Myocyte (in vitro differentiated cells): ENCODE measurements at places on chromosomes 16 and 17. TPM values are rescaled to one million over a fixed set of nuclear protein-coding genes. Genes with fewer than 3 reads are reported as not detected.
A peak's percentile ranks its signal among the peaks of the same experiment; 100 is the strongest.

DNA sequence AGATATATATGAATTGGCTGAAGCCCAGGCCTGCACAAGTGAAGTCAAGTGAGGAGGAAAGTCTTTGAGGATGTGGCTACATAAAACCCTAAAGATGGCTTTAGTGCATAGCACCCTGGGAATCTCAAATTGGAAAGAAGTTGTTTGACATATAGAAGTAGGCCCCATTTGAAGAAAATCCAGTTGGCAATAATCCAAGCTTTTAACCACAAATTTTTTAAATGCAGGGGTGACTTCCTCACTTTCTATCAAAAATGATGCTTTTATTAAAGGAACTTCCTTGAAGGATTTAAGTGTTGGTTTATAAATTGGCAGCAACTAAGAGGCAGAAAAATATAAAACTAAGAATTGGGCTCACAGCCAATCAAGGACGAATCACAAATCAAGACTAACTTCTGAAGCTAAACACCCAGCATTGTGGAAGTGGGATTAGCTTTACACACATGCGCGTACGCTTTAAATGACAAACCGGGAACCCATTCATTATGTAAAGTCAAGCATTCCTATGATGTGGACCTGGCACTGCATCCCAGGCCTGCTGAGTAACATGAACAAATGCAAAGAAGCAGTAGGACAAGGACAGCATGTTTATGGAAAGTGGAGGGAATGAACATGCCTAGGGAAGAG lies 63.3 kb downstream of the NOG start:
- no peak for DNase-seq

DNA sequence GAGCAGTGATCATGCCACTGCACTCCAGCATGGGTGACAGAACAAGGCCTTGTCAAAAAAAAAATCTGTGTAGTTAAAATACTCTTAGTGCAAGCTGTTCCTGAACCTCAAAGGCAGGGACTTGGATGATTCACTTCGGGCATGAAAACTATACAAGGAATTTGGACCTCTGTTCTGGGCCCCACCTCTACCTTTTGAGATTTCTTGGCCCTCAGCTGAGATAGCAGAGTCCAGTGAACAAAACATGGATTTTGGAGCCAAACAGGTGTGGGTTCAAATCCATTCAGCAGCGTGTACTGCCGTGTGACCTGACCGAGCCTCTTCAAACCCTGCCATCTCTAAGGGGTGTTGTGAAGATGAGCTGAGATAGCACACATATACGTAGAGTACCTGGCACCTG lies 6.8 kb downstream of the SLC13A2 start:
- no peak for DNase-seq

DNA sequence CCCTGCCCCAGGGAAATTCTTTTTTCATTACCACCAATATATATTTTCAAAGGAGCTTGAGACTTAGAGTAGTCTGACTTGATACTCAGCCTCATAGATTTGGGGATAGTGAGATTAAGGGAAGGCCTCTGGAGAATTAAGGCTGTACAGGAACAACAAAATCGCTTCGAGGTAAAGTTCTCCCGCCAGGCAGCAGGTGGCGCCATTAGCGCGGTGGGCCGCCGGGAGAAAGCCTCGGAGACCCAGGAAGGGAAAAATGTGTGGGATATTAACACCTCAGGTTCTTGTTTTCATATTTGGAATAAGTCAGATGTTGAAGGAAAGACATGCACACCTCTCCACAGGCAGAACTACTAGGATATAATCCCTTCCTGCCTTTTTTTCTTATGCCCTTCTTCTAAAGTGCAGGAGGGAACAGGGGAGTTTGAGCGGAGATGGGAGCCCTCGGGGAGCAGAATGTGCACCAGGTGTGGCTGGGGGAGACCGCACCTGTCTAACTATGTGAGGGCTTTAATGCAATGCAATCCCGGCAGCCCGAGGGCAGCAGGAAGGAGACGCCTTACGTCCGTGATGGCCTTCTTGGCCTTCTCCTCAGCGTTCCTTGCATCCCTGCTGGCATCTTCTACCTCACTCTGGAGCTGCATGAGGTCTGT lies 25.9 kb downstream of the MYH3 start:
- DNase-seq, result no peak

DNA sequence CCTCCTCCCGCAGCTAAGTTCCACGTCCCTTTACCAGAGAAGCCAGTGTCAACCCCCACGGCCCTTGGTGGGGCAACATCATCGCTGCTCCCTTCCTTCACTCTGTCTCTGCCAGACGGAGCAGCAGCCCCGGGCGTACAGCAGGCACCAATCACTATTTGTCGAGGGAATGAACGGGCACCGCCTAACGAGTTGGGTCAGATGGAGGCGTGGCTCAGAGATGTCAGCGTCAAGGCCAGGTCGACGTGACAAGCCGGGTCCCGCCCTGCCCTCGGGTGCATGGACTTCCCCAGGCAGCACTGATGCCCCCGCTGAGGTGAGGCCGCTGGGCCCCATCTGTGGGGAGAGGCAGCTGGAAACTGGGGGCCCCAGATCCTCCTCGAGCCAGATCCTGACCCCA lies 50.0 kb downstream of the CBFA2T3 start:
- no peak for DNase-seq

GRCh38 chr16:3952737-3953131 lies 72.2 kb upstream of the CREBBP start:
- DNase-seq, result peak; percentile 66

DNA sequence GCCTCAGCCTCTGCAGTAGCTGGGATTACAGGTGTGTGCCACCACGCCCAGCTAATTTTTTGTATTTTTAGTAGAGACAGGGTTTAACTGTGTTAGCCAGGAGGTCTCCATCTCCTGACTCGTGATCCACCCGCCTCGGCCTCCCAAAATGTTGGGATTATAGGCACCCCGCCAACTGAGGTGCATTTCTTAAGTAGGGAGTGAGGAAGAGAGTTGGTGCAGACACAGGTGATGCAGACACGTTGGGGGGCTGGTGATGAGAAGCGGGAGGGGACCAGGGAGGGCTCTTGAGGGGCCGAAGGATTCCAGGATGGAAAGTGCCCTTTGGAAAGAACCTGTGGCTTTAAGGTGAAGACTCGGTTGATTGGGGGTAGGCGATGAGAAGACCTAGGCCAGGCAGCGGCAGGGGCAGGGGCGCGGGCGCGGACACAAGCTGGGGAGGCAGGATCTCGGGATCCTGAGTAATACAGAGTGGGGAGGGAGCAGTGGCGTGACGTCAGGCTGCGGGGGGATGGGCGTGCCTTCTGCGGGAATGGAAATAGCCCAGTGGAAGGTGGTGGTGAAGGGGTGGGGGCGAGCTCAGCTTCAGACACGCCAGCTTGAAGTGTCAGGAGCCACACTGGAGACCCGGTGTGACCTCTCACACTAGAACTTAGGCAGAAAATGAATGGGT lies 2.5 kb upstream of the ATP6V0C start:
- peak; percentile 58 for DNase-seq

DNA sequence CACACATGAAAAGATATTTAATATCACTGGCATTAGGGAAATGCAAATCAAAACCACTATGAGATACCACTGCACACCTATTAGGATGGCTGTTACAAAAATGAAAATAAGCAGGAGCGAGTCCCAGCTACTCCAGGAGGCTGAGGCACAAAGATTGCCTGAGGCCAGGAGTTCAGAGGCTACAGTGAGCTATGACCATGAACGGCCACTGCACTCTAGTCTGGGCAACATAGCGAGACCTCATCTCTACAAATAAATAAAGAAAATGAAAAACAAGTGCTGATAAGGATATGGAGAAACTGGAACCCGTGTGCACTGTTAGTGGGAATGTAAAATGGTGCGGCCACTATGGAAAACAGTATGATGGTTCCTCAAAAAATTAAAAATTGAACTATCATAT lies 23.6 kb downstream of the KIFC3 start:
- no peak for DNase-seq

GRCh38 chr17:68435361-68435760 lies 21.9 kb downstream of the WIPI1 start:
- DNase-seq, result no peak

DNA sequence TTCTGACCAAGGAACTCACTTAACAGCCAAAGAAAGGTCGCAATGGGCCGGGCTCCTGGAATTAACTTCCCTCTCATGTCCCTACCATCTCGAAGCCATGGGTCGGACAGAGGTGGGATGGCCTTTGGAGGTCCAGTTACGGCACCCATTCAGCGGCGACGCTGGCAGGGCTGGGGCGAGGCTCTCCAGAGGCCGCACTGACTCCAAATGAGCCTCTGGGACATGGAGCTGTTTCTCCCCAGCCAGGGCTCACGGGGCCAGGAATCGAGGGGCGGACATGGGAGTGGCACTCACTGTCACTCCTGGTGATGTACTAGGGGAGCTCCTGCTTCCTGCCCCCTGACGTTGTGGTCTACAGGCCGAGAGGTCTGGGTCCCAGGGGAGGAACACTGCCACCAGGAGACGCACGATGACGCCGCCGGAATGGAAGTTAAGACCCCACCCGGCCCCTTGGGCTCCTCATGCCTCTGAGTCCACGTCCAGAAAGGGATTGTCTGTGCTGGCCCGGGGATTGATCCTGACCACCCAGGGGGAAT lies 60.7 kb upstream of the METRNL start:
- DNase-seq, result no peak

DNA sequence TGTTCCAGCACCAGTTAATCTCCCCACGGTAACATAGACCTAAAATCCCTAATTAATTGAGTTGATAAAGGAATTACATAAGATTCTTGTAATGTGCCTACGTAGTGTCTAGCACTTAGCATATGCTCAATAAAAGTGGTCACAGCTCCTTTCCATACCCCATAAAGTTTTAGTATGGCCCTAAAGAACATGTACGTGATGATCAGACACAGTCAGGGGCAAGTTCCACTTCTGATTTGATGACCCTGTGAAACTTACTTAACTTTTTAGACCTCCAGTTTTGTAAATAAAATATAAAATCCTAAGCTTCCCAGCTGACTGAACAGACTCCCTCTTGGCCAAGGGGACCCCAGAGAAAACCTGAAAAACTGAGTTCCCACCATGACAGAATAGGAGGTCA lies 391.3 kb upstream of the ERCC4 start:
- no peak for DNase-seq

DNA sequence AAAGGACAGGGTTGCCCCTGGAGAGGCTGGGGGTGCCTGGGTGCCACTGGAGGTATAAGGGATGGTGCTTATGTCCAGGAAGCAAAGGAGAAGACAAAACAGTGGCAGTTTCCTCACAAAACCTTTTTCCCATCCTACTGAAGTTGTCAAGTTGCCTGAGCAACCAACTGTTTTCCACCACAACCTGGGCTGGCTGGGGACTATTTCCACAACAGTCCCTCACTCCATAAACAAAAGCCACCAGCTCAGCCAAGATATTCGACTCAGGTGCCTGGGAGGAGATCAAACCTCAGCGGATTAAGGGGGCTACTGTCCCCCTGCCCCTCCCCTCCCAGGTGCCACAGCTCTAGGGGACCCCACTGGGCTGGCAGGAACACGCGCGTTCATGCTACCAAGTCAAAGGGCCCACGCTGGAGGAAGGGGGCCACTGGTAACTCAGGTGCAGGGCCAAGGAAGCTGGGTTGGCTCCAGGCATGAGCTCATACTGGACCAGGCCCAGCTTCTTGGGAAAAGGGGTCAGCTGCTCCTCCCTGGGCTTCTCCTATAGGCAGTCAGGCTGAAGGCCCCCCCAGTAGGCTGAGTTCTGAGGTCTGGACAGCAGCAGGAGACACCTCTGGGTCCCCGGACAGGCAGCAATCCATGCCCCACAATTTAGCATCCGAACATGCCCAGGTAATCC lies 45.7 kb upstream of the MRPS23 start:
- no peak for DNase-seq

DNA sequence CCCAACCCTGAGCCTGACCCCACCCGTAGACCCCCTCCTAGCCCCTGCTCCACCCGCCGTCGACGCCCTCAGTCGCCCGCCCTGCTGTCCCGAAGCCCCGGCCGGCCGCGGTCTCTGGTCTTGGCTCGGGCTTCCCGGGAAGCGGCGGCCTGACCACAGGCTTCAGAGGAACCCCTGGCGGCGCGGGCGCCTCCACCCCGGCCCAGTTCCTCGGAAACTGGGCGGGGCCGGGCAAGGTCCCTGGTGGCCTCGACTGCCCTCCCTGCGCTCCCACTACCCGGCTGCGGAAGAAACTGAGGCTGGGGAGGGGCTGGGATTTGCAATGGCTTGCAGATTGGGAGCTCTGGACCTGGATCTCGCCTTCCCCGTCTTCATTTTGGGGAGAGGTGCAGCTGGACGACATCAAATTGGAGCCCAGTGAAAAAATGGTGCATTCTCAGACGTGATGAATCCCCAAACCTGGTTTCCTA lies 692 bp upstream of the SOCS1 start:
- DNase-seq, result peak; percentile 85

DNA sequence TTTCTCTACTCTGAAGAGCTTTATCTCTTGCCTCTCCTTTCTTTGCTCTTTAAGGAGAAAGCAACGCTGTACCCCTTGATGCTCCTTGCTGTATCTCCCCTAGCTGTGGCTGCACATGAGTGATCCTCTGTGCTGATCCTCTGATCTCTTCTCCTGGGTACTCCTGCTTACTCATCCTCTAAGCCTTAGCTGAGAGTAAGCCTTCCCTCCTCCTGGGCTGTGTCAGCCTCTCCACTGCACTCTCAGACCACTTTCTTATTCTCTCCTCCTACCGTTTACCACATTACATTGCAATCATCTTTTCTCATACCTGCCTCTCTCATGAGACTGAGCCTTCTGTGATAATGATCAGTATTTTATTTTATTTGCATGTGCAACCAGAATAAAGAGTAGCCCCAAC lies 25.1 kb downstream of the SOX9 start:
- DNase-seq, result no peak

GRCh38 chr17:64617125-64617780 lies 44.9 kb downstream of the SMURF2 start:
- DNase-seq, result no peak

GRCh38 chr16:85680352-85680944 lies 8.3 kb downstream of the GINS2 start:
- DNase-seq, result no peak

NLRC3 gene
- total RNA-seq, result not detected in 2 replicates

TMEM235 gene
- total RNA-seq, result not detected in 2 replicates

STARD3 gene
- total RNA-seq, result 34.9 and 36.9 TPM in 2 replicates

CD300LB gene
- not detected in 2 replicates for total RNA-seq

CYGB gene
- 3.2 and 7.7 TPM in 2 replicates for total RNA-seq

ATP1B2 gene
- total RNA-seq, result not detected in 2 replicates

NUPR1 gene
- 5.9 and 16.0 TPM in 2 replicates for total RNA-seq

ESRP2 gene
- total RNA-seq, result 0.11 TPM in 1 of 2 replicates, not detected in the other

ZNF385C gene
- total RNA-seq, result 0.05 and 0.36 TPM in 2 replicates

AANAT gene
- total RNA-seq, result not detected in 2 replicates

KCNJ18 gene
- not detected in 2 replicates for total RNA-seq
